ENCODE measurements at places on chromosomes 11 and 22. TPM values are rescaled to one million over a fixed set of nuclear protein-coding genes. Genes with fewer than 3 reads are reported as not detected.
A peak's percentile ranks its signal among the peaks of the same experiment; 100 is the strongest.

DNA sequence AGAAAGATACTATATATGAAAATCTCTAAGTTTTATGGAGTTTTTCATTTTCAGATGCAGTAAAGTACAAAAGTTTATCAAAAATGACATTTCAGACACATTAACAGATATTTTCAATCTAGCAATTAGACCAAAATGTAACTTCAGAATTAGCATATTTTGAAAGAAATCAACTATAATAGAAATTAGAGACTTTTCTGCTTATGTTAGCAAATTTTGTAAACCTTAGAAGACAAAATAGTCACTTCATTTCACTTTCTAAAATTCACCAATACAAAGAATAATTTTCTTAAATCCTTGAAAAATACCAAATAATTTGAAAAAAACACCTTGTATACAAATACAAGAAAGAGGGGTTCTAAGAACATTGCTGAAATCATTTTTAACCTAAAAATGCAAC is 135.8 kb upstream of the FIBIN start:
- no peaks in the 10 kb centered on the region for H3K27me3 ChIP-seq
- H3K27ac ChIP-seq, result no peak overlapping the region
- no peak overlapping the region for H3K4me3 ChIP-seq
- H3K4me1 ChIP-seq, result no peaks in the 10 kb centered on the region
- DNase-seq, result no peak
- H3K36me3 ChIP-seq, result no peaks in the 10 kb centered on the region

- DNase-seq, result no peak
- no peak overlapping the region for H3K4me3 ChIP-seq
- no peaks in the 10 kb centered on the region for H3K4me1 ChIP-seq
These were observed 451.5 kb upstream of the FAT3 start for GRCh38 chr11:91773090-91773489.

The SWAP70 gene
- total RNA-seq, result 7.7 TPM

- peak; percentile 66 for DNase-seq
- peaks cover 15% of the 10 kb centered on the region for H3K4me1 ChIP-seq
- peak overlapping the region; percentile 95 for H3K27ac ChIP-seq
- H3K4me3 ChIP-seq, result peak overlapping the region; percentile 89
- H3K36me3 ChIP-seq, result peaks cover 8% of the 10 kb centered on the region
These were observed 15.4 kb downstream of the BAD start for GRCh38 chr11:64268893-64269539.

The RNASEH2C gene
- total RNA-seq, result 98.4 TPM

- peaks cover 3% of the 10 kb centered on the region for H3K4me1 ChIP-seq
- H3K27ac ChIP-seq, result no peak overlapping the region
- peaks cover 19% of the 10 kb centered on the region for H3K27me3 ChIP-seq
These were observed 13.8 kb downstream of the PLXNB2 start for GRCh38 chr22:50293441-50294318.

DNA sequence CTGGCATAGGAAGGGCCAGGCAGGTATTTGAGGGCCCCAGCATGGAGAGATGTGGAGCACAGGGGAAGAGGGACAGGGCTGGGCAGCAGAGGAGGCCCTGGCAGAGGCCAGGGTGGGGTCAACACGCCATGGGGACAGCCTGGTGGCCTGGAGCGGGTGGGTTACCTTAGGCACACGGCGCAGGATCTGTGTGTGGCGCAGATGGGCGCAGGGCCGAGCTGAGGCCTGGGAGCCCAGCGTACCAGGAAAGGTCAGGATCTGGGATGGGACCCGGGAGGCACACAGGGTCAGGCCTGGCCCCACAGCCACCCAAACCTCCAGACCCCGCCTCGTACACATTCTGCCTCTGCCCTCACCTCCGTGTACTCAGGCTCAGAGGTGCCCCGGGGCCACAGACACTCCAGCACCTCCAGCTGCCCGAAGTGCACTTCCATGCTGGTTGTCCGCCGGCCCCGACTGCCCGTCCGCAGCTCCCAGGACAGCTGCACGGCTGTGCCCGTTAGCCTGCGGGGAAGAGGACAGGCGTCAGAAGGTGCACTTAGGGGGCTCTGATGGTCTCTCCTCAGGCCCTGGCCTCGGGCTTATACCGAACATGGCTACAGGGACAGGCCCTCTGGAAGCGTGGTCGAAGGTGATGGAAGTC is 6.4 kb downstream of the ATG2A start:
- H3K4me3 ChIP-seq, result no peak overlapping the region
- no peak for DNase-seq
- peaks cover 14% of the 10 kb centered on the region for H3K36me3 ChIP-seq
- no peaks in the 10 kb centered on the region for H3K27me3 ChIP-seq
- no peak overlapping the region for H3K27ac ChIP-seq

- no peak overlapping the region for H3K27ac ChIP-seq
- no peaks in the 10 kb centered on the region for H3K4me1 ChIP-seq
- H3K4me3 ChIP-seq, result no peak overlapping the region
These were observed 555.9 kb downstream of the MIAT start for GRCh38 chr22:27213294-27213693.

DNA sequence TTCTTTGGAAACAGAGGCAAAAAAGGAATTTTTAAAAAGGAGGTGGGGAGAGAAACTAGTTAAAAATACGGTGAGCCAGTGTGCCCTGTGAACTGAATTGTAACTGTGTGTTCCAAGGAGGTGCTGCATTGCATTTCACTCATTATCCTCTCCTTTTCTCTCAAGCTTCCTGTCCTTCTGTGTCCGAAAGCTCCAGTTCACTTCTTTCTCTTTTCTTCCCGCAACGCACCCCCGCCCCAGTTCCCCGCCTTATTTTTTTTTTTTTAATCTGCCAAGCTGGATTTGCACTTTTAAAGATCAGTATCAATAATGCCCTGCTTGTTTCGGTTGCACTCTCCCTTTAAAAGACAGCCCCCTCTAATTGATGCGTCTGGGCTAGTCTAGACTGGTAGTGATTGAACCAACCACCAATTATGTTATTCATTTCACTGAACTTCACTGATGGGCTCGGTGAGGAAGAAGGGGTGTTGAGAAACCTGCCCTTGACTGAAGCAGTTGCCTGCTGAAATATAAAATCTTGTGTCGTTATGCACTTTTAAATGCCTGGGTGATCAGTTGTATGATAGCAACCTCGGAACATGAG is 18.5 kb downstream of the BLID start:
- H3K4me1 ChIP-seq, result peaks cover 11% of the 10 kb centered on the region
- no peaks in the 10 kb centered on the region for H3K36me3 ChIP-seq
- DNase-seq, result no peak
- no peak overlapping the region for H3K4me3 ChIP-seq
- no peak overlapping the region for H3K27ac ChIP-seq

DNA sequence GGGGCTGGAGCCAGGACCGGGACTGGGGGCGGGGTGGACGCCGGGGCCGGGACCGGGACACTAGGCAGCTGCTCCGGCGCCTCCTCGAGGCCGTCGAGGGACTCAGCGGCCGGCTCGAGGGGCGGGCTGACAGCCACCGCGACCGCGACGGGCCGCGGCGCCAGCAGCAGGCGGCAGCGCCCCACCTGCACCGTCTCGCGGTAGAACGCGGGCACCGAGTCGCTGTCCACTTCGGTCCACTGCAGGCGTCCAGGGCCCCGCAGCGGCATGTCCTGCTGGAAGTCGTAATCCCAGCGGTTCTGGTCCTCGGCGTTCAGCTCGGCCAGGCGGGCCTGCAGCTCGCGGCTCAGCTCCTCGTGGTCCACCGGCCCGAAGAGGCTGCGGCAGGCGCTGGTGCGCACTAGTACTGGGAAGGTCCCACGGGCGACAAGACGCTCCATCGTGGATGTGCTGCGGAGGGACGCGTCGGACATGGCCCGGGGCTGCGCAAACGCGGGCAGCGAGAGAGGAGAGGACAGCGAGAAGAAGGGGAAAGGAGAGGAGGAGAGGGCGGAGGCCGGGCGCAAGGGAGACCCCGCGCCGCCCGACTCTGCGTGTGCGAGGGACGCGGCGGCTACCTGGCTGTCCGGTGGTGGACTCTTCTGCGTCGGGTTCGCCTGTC is 428 bp downstream of the CDKN1C start:
- H3K4me1 ChIP-seq, result peaks cover 3% of the 10 kb centered on the region
- no peak overlapping the region for H3K27ac ChIP-seq
- H3K36me3 ChIP-seq, result no peaks in the 10 kb centered on the region
